T-cell (primary cell): ENCODE measurements at places on chromosomes 16 and 17.

- no peak for DNase-seq
These were observed 23.0 kb downstream of the SUPT6H start for GRCh38 chr17:28684963-28685362.

DNA sequence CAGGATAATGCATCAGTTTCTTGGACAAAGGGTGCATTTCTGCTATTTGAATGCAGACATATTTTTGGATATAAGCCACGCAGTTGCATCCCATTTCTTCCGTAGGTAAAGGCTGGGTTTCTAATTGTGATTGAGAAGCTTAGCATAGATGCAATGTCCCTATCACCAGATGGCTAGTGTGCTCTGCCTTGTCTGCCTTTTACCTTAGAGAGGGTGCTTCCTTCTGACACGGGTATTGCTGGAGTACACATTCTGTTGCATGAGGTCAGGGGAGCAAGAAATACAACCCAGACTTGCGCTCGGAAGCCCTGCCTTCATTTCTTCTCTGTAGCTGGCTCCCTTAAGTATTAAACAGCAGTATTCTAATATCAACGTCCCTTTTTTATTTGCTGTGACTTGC, 337.4 kb downstream of the WWOX start:
- DNase-seq: no peak

DNA sequence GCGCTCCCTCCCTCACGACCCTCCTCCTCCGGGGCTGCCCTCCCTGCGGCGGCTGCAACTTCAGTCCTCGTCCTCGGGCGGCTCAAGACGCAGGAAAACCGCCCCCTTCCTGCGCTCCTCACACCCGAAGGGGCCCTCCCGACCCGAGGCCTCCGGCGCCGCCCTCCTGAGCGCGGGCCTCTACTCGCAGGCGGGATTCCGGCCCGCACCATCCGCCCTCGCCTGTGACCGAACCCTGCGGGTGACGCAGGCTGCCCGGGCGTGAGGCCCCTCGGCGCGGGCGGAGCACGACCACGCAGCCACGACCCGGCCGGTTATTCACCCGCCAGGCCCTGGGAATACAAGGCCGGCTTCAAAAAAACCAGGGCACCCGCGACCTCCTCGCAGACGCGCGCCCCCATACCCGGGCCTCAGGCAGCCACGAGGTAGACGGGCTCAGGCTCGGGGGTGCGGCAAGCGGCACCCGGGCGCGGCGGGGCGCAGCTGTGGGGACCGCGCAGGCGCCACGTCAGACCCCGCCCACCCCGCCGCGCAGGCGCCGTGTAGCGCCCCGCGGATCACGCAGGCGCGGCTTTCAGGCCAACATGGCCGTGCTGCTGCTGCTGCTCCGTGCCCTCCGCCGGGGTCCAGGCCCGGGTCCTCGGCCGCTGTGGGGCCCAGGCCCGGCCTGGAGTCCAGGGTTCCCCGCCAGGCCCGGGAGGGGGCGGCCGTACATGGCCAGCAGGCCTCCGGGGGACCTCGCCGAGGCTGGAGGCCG, at the start of gene SPG7:
SPG7 (plus strand) TSS at position 570 of the 757 bp plus-strand sequence; CDS start at position 585, 15 bp downstream.
- peak; percentile 86 for DNase-seq

- no peak for DNase-seq
These were observed 8.1 kb downstream of the TMEM97 start for GRCh38 chr17:28327031-28327607.

DNA sequence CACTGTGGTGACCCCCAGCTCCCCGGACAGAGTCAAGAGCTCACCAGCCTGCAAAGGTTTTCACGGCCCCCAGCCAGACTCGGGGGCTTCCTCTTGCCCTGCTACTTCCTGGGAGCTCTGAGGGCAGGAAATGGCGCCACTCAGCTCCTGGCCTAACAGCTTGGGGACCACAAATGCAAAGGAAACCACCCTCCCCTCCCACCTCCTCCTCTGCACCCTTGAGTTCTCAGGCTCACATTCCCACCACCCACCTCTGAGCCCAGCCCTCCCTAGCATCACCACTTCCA, 375 bp upstream of the SPN start:
- DNase-seq: peak; percentile 28
